Breast epithelium (tissue), 4 donors: ENCODE measurements at places on chromosomes 2 and 18. TPM values are rescaled to one million over a fixed set of nuclear protein-coding genes. Genes with fewer than 3 reads are reported as not detected.
A peak's percentile ranks its signal among the peaks of the same experiment; 100 is the strongest.

DNA sequence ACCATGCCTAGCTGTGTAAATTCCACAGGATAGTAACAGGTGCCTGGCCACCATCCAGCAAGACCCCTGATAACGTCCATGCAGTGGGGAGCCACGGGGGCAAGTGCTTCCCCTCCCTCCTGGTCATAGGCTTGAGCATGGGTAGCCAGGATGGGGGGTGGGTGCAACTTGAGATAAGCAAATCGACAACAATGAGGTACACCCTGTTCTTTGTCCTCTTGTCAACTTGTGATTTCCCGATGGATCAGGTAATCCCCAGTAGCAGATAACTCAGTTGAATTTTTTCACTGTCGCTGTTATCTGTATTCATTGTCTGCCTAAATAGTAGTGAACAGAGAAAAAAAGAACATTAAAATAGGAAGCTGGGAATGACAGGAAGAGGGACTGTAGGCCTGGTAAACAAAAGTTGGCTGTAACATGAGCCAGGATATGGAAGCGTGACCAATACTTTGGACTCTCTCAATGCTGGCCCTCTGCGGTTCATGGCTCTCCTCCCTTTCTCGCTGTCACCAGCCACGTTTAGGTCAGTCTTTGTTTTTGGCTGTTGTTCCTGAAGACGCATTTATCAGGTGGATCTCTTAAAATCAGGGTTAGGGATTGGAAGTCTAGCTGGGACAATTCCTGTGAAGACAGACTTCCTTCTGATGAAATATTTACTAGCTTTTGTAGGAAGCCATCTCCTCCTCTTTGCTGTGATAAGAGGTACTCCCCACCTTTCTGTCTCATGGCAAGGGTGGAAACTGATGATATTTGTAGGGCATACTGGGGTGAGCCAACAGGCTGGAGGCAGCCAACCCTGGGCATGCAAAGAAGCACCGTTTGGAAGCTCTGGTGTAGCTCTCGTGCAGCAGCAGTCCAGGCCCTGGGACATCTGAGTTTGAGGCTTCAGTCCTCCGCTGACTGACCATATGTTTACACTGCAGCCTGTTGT, 42.4 kb downstream of the TCF7L1 start:
- no peak for DNase-seq

DNA sequence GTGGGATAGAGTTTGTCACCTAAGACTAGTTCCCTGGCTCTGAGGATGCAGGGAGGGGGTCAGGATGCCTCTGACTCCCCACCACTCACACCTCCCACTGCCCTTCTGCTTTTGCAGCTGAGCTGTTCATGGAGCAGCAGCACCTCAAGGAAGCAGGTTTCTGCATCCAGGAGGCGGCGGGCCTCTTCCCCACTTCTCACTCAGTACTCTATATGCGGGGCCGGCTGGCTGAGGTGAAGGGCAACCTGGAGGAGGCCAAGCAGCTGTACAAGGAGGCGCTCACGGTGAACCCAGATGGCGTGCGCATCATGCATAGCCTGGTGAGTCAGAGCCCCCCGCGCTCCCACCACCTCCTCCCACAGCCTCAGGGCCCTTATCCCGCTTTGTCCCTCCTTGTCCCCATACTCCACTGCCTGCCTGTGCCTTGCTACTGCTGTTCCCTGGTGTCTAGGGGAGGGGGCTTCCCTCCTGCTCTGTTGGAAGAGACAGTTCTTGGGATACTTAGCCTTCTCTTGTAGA, 94.4 kb downstream of the STPG4 start:
- no peak for DNase-seq

DNA sequence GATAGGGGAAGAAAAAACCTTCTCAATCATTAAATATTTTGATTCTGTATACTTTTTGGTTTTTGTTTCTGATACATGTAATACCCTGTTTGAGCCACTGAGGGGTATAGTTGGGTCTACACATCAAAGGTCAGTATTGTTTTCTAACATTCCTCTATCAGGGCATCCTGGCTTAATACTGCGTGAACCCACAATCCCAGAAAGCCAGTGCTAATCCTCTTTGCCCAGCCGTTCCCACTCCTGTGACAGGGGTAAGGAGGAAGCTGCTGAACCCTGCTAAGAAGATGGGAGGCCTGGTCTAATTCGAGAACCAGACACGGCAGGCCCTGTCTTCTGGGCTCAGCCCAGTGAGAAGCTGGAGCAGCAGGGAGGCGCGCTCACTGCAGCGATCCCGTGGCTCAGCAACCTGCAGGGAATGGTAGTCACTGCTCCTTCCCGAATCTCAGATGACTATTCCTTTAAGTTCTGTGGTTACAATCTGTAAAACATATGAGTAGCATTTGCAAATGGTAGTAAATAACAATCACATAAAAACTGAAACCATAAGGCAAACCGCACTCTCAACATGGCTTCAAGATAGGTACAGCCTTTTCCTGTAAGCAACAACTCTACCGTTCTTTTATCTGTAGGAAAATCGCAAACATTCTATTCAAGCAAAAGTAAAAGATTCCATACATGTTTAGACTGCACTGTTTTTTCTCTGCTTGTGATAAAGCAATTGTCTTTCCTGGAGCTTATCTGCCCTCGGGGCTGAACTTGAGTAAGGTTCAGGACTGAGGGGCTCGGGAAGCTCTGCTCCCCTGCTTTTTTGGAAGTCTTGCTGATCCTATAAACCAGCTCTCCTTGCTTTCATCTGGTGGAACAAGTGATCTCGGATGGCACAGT, 87.0 kb downstream of the EPB41L3 start:
- DNase-seq: no peak

GRCh38 chr2:160479269-160479668, 14.3 kb downstream of the RBMS1 start:
- no peak for DNase-seq

GRCh38 chr2:163133602-163134001, 295.0 kb upstream of the KCNH7 start:
- no peak for DNase-seq

GRCh38 chr18:5466256-5466655, 77.5 kb downstream of the EPB41L3 start:
- no peak for DNase-seq

GRCh38 chr2:120189189-120189588, 34.0 kb downstream of the TMEM185B start:
- DNase-seq: no peak

DNA sequence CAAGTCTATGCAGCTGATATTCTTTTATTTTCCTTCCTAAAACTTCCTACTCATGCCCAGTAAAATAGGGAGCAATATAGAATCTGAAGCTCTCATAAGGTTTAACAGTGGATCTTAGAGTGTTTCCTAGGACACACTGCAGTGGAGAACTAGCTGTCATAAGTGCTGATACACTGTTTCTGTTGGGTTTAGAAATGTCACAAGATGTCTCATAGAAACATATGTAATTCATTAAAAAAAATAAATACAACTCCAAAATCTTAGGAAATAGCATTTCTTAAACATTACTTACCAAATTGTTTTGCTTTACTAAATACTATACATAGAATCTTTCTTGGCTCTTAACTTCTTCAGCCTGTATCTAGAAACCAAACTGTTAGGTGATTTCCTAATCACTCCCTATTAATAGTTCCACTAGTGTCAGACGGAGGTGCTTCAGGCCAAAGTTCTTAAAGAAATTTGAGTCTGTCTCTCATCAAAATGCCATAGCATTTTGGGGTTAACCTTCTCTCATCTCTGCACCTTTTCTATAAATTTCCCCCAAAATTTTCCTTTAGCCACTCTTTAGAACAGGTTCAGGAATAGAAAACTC, 93.7 kb downstream of the CERKL start:
- DNase-seq: no peak

DNA sequence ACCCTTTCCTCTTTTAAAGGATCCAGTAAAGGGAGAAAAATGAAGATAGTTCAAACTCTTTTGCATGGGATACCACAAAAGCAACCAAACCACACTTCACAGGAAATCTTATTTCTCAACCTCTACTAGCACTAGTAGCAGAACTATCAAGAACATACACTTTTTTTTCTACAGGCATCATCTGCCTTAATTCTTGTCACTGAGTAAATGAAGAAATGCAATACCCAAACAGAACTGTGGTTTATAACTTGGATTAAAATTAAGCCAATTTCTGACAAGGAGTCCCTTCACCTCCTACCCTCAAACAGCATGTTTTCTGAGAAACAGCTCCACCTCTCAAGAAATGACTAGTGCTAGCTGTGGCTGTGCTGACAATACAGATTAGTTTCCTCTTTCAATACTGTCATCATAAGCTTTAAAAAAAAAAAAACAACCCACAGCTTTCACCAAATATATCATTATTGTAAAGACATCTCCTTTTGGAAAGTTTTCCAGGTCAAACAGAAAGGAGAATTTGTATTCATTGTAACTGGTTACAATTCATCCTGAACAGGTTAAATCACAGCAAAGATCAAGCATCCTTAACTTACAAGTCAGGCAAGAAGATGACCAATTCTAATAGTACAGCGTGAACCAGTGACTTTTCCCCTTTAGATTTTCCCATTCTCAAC, 44.4 kb downstream of the PTPN2 start:
- DNase-seq: no peak

DNA sequence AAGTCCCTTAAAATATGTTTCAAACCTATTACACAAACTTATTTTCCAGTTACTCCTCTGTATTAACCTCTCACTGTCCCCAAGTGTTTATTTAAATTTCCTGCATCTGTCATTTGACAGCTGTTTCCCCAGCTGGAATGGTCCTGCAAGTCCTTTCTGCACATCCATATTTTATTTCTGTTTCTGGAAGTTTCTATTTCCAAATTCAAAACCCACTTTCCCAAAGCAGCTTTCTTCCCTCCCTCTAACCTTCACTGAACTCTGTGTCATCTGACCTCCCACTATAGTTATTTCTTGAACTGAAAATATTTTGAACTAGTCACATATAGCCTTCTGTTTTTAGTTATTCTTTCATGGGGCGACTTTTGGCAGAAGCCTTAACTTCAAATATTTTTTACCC, 459.4 kb upstream of the MC4R start:
- DNase-seq: no peak

DNA sequence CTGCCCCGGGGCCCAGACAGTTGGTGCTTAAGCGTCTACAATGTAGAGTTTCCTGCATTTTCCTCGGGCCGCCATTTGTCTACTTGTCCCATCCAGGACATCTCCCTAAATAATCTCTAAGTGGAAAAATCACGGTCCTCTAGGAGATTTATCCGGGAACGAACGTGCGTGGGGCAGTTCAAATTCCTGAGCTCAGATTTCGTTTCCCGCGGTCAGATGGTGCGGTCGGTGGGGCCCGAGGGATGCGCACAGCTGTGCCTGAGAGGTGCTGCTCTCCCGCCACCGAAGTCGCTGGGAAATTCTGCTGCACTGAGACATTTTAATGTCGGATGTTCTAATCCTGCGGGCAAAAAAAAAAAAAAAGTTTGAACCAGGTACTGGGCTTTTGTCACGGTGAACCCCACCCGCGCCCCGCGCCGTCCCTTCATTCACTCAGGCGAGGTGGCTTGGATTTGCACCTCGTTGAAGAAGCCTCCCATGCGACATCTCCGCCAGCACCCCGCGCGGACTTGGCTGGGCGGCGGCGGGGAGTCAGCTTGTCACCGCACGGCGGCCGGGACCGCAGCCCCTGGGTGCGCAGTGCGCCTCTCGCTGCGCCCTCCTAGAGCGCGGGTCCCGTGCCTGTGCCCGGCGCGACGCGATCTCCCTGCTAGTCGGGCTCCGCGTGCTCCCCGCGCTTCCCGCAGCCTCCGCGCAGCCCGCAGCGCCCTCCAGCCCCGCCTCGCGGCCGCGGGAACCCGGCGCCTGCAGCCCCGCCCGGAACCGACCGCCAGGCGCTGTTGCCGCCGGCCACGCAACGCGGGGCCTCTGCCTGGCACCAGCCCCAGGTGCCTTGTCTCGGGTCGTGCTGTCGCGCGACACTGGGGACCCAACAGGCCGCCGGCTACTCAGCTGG, 191.9 kb upstream of the TCF4 start:
- peak; percentile 52 for DNase-seq

- DNase-seq: no peak
These were observed 64.3 kb upstream of the EPAS1 start for GRCh38 chr2:46232860-46233259.

DNA sequence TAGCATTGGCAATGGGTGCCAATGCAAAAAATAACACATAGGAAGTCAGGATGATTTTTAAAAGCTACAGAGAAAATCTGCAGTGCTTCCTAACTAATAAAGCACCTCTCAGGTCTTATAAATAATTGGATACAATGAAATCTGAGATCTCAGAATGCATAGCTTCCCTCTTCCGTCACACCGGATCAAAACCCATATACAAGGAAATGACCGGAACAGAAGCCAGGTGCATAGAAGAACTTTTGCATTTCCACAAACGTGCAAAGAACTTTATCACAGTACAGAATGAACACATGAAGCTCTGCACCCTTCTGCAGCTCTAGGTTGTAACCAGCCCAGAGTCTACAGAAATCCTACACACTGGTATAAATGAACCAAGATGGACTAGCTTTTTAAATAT, 145.4 kb downstream of the TCF4 start:
- no peak for DNase-seq

DNA sequence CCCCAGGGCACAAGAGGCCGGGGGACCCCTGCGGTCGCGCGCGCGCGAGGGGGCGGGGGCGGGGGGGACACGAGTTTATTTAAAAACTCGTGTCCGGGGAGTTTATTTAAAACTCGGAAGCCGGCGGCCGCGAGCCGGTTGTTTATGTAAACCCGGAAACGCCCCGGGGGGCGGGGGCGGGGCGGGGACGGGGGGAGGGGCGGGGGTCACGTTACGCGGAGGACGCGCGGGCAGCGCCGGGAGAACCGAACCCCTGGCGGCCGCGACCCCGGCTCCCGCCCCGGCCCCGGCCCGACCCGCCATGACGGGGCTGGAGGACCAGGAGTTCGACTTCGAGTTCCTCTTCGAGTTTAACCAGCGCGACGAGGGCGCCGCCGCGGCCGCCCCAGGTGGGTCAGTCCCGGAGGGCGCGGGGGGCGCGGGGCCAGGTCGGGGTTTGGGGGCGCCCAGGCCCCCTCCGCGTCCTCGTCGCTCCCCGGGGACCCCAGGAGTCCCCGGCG, 4.4 kb downstream of the NFATC1 start:
- no peak for DNase-seq

- no peak for DNase-seq
These were observed 1.3 kb downstream of the ATP5F1A start for GRCh38 chr18:46096651-46097300.

GRCh38 chr2:192030289-192030688, 164.4 kb downstream of the TMEFF2 start:
- DNase-seq: no peak

BOK gene
- total RNA-seq: 40.3 TPM

ERFE gene
- total RNA-seq: 0.98 TPM

CCDC74A gene
- 61.3 TPM for total RNA-seq

SEH1L gene
- total RNA-seq: 29.6 TPM

MERTK gene
- 21.0 TPM for total RNA-seq

FAM228A gene
- 0.66 TPM for total RNA-seq

MPP4 gene
- total RNA-seq: 0.16 TPM

CIAO1 gene
- 119 TPM for total RNA-seq

TMEM17 gene
- total RNA-seq: 0.33 TPM

CRYGC gene
- not detected for total RNA-seq

MSTN gene
- total RNA-seq: 0.64 TPM

CXCR1 gene
- 0.16 TPM for total RNA-seq
